Activated CD8-positive, alpha-beta memory T cell treated with anti-CD3 and anti-CD28 coated beads for 4 hours (primary cell): ENCODE measurements at places on chromosomes 2 and 18.

GRCh38 chr2:181772777-181773176 is 92.5 kb upstream of the NEUROD1 start:
- DNase-seq, result no peak

DNA sequence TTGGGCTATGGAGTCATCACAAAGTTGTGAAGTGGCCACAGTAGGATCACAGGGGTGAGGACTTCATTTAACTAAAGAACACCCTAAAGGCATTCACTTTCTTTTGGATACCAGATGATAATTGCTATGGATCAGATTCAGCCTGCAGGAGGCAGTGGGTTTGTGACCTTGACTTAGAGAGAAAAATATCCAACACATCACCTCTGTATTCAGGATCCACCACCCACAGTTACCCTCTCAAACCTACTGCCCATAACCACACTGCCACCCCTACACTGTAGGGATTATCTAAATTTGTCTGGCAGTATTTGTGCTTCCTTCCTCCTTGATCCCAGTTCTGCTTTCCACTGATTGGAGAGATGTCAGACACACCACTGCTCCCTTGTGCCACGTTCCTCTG is 269.4 kb downstream of the MYCN start:
- DNase-seq, result no peak

DNA sequence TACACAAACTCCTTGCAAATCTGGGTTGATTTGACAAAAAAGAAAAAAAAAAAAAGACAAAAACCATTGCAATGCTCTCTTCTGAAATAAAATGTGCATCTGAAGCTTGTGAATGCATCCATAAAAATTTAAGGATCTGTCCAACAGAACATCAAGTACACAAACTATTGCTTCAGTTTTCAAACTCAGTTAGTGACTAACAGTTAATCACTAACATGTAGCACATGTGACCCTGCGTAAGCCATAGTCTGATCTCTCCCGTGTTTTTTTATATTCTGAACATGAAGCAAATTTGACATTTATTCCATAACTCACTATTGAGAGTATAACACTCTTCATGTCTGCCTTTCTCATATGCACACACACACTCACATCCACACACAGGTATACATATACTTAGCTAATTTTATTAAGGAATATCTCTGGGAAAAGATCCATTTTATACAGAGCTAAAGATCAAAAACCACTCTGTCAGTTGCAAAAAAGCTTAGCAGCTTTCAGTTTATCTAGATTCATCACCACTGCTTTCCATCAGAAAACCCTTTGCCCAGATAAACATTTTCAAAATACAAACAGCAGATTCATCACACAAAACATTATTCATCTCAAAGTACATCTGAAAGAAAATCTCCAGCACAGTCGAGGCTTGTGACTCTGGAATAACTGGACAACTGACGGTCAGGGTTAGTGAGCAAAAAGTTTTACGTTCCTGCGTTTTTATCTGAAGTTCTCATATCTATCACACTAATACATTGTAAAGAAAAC is 1000.4 kb upstream of the ACVR2A start:
- DNase-seq, result no peak

DNA sequence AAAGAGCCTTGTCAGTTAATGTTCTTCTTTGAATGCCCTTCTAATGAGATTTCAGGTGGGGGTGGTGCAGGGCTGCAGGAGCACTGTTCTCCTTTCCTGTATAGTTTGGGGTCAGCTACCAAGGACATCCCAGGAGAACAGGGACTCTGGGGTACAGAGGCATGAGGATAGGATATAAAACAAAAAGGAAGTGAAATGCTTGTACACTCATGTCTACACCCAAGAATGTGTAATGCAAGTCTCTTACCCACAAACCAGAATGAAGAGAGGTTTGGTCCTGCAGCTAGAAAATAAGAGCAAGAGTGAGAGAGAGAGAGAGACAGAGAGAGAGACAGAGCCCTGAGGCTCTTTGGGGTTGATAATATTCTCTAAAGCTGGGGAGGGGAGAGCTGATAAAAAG is 151.8 kb upstream of the KCTD1 start:
- no peak for DNase-seq

DNA sequence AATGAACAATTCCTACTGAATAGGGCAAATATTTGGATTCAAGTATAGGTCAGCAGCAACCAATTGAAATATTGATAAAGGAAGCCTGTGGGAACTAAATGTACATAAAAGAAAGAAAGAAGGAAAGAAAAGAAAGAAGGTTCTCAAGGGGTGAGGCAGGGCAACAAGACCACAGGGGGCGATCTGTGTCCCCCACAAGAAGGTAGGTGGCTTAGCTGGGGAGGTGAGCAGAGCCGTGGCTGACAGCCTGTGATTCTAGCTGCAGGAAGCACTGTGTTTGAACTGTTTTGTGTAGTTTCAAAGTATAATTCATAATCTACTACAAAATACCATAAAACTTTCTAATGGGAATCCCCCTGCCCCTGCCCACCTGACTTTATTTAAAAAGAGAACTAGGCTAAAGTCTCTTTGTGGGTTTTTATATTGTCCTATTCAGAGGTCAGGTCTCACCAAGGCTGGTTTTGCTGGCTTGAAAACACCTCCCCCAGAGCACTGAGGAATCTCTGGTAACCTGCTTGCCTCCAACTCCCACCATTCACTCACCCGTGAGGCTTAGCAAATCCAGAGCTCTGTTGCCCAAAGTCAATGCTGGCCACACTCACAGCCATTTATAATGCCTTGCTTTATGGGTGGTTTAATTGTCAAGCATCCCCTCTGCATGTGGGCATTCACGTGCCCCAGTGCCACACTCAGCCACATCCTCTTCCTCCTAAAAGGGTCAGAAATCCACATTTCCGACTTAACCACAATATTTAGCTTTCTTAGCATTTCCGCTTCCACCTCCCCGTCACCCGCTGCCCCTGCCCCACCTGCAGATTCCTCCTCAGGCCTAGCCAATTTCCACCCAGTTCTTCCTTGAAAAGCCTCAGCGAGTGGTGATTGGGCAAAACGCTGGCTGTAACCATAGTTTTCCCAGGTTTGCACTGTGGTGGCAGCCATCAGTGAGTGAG is 36.4 kb upstream of the LMAN1 start:
- no peak for DNase-seq

- DNase-seq, result no peak
Observed at GRCh38 chr18:60027397-60027796, 127.6 kb downstream of the PMAIP1 start.

- no peak for DNase-seq
Observed at GRCh38 chr2:45629971-45630370, 18.9 kb upstream of the SRBD1 start.

GRCh38 chr18:8413751-8414150 is 195.5 kb upstream of the RAB12 start:
- DNase-seq, result no peak

- no peak for DNase-seq
Observed at GRCh38 chr2:120589771-120590608, 145.7 kb upstream of the GLI2 start.

DNA sequence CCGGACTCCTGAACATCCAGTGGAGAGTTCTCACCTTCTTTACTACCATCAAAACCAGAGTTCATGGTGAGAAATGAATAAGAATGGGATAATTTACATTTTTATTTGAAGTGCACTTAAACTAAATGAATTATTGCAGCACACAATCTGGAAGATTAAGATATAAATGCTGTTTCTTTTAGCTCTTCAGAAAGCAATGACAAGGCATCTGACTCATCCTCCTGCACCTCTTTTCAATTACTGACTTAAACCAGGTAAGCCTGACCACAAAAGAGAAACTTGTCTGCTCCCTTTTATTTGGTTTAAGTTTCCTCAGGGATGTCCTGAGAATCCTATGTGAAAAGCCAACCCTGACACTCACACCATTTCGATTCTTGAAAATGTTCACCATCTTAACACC is 720 bp upstream of the DSC2 start:
- no peak for DNase-seq

GRCh38 chr2:209642146-209642820 is 129.3 kb upstream of the UNC80 start:
- DNase-seq, result no peak
